T-helper 2 cell treated with Interferon-gamma antibody and Interleukin-4, amounts not matched to agents 100 ng/mL and 5 ng/mL, for 36 hours (primary cell): ENCODE measurements at places on chromosomes 11 and 22. TPM values are rescaled to one million over a fixed set of nuclear protein-coding genes. Genes with fewer than 3 reads are reported as not detected.

DGCR8 gene
- 61.3 and 61.4 TPM in 2 replicates for total RNA-seq

NXPE1 gene
- total RNA-seq: not detected in 2 replicates

GSTT4 gene
- total RNA-seq: not detected in 2 replicates

ANO9 gene
- total RNA-seq: 67.6 and 74.5 TPM in 2 replicates

SCGB1A1 gene
- total RNA-seq: not detected in 2 replicates

TEX54 gene
- total RNA-seq: 0.77 TPM in 1 of 2 replicates, not detected in the other

SLC25A18 gene
- total RNA-seq: not detected in 2 replicates

CD6 gene
- 336 and 337 TPM in 2 replicates for total RNA-seq

OR8D1 gene
- not detected in 2 replicates for total RNA-seq

WNT11 gene
- not detected in 2 replicates for total RNA-seq

CYP2D6 gene
- total RNA-seq: 4.5 and 5.8 TPM in 2 replicates

HEPHL1 gene
- not detected in 2 replicates for total RNA-seq

KCNQ1 gene
- total RNA-seq: 5.7 and 6.0 TPM in 2 replicates

TMA7B gene
- total RNA-seq: 6.0 and 6.3 TPM in 2 replicates

RAB38 gene
- total RNA-seq: 1.1 and 1.6 TPM in 2 replicates

ST14 gene
- total RNA-seq: not detected in 2 replicates

PTGDR2 gene
- 31.5 and 32.7 TPM in 2 replicates for total RNA-seq

FJX1 gene
- total RNA-seq: 0.14 TPM in 2 replicates

CCDC89 gene
- 0.43 TPM in 1 of 2 replicates, not detected in the other for total RNA-seq

OR10S1 gene
- total RNA-seq: not detected in 2 replicates

MOGAT2 gene
- total RNA-seq: not detected in 2 replicates

VSIG10L2 gene
- not detected in 2 replicates for total RNA-seq

OR52E8 gene
- not detected in 2 replicates for total RNA-seq

PLXNB2 gene
- total RNA-seq: 10.1 and 11.0 TPM in 2 replicates

STK33 gene
- total RNA-seq: 0.52 and 1.1 TPM in 2 replicates

CD3E gene
- total RNA-seq: 576 and 590 TPM in 2 replicates

DEUP1 gene
- total RNA-seq: not detected in 2 replicates

CNTN5 gene
- not detected in 2 replicates for total RNA-seq

KBTBD4 gene
- total RNA-seq: 17.2 and 17.8 TPM in 2 replicates

KCNJ1 gene
- not detected in 2 replicates for total RNA-seq

RBM4B gene
- total RNA-seq: 20.2 and 20.5 TPM in 2 replicates

MPZL3 gene
- total RNA-seq: 16.5 and 19.4 TPM in 2 replicates

GGTLC3 gene
- total RNA-seq: not detected in 2 replicates

OR8H3 gene
- total RNA-seq: not detected in 2 replicates

MYO7A gene
- total RNA-seq: 0.07 and 0.23 TPM in 2 replicates

DCHS1 gene
- 0.43 and 0.45 TPM in 2 replicates for total RNA-seq

TEX12 gene
- total RNA-seq: 0.27 TPM in 1 of 2 replicates, not detected in the other

PPME1 gene
- total RNA-seq: 29.7 and 33.7 TPM in 2 replicates

SCGB1D2 gene
- not detected in 2 replicates for total RNA-seq

NXPE2 gene
- not detected in 2 replicates for total RNA-seq

RAC2 gene
- 806 and 809 TPM in 2 replicates for total RNA-seq

OR51B4 gene
- not detected in 2 replicates for total RNA-seq

KLHL35 gene
- 0.70 and 1.1 TPM in 2 replicates for total RNA-seq

CLMP gene
- 0.09 TPM in 1 of 2 replicates, not detected in the other for total RNA-seq

UVRAG gene
- 22.0 and 24.0 TPM in 2 replicates for total RNA-seq

HOATZ gene
- not detected in 2 replicates for total RNA-seq

LIF gene
- total RNA-seq: 502 and 522 TPM in 2 replicates

MAJIN gene
- total RNA-seq: not detected in 2 replicates

SSTR3 gene
- total RNA-seq: 0.61 and 0.64 TPM in 2 replicates

GALNT18 gene
- 1.2 and 1.3 TPM in 2 replicates for total RNA-seq

CHST1 gene
- 0.11 TPM in 1 of 2 replicates, not detected in the other for total RNA-seq

LGALS12 gene
- 0.14 TPM in 2 replicates for total RNA-seq

DRD4 gene
- total RNA-seq: 0.14 and 0.39 TPM in 2 replicates

SPDYC gene
- not detected in 2 replicates for total RNA-seq

GVQW3 gene
- total RNA-seq: 4.3 and 5.7 TPM in 2 replicates

RTN4RL2 gene
- 0.20 TPM in 2 replicates for total RNA-seq

NCF4 gene
- total RNA-seq: 53.0 and 57.0 TPM in 2 replicates

SEPTIN5 gene
- 0.45 TPM in 1 of 2 replicates, not detected in the other for total RNA-seq

SLC22A6 gene
- not detected in 2 replicates for total RNA-seq
